Osteocyte (in vitro differentiated cells): ENCODE measurements at places on chromosomes 7 and 10. TPM values are rescaled to one million over a fixed set of nuclear protein-coding genes. Genes with fewer than 3 reads are reported as not detected.

Gene CAV2
- 81.6 and 86.8 TPM in 2 replicates for total RNA-seq

Gene PILRA
- total RNA-seq, result 1.8 and 2.5 TPM in 2 replicates

Gene NODAL
- total RNA-seq, result not detected in 2 replicates

Gene FANK1
- total RNA-seq, result 0.81 and 2.0 TPM in 2 replicates

Gene HSPB1
- 251 and 252 TPM in 2 replicates for total RNA-seq

Gene VWA2
- not detected in 2 replicates for total RNA-seq

Gene SPDYE6
- not detected in 2 replicates for total RNA-seq

Gene TDRD1
- not detected in 2 replicates for total RNA-seq

GRCh38 chr10:52308251-52309031 lies 5.6 kb upstream of the DKK1 start:
- peak overlapping the region; percentile 85 for H3K4me3 ChIP-seq
- H3K36me3 ChIP-seq, result no peaks in the 10 kb centered on the region
- DNase-seq, result peak; percentile 88
- H3K4me1 ChIP-seq, result peaks cover 22% of the 10 kb centered on the region
- H3K27ac ChIP-seq, result peak overlapping the region; percentile 75

GRCh38 chr7:138235207-138235606 lies 158.9 kb downstream of the AKR1D1 start:
- H3K4me1 ChIP-seq, result peaks cover 4% of the 10 kb centered on the region
- no peaks in the 10 kb centered on the region for H3K36me3 ChIP-seq
- no peaks in the 10 kb centered on the region for H3K27me3 ChIP-seq

GRCh38 chr7:106896231-106896630 lies 31.1 kb downstream of the PIK3CG start:
- H3K27me3 ChIP-seq, result peaks cover 21% of the 10 kb centered on the region
- no peak overlapping the region for H3K4me3 ChIP-seq
- no peaks in the 10 kb centered on the region for H3K36me3 ChIP-seq
- no peaks in the 10 kb centered on the region for H3K4me1 ChIP-seq

- peak overlapping the region; percentile 64 for H3K4me3 ChIP-seq
- H3K27ac ChIP-seq, result no peak overlapping the region
- DNase-seq, result peak; percentile 82
- peaks cover 6% of the 10 kb centered on the region for H3K27me3 ChIP-seq
- peaks cover 40% of the 10 kb centered on the region for H3K4me1 ChIP-seq
These were observed 972 bp upstream of the CXCL12 start for GRCh38 chr10:44385696-44386441.

DNA sequence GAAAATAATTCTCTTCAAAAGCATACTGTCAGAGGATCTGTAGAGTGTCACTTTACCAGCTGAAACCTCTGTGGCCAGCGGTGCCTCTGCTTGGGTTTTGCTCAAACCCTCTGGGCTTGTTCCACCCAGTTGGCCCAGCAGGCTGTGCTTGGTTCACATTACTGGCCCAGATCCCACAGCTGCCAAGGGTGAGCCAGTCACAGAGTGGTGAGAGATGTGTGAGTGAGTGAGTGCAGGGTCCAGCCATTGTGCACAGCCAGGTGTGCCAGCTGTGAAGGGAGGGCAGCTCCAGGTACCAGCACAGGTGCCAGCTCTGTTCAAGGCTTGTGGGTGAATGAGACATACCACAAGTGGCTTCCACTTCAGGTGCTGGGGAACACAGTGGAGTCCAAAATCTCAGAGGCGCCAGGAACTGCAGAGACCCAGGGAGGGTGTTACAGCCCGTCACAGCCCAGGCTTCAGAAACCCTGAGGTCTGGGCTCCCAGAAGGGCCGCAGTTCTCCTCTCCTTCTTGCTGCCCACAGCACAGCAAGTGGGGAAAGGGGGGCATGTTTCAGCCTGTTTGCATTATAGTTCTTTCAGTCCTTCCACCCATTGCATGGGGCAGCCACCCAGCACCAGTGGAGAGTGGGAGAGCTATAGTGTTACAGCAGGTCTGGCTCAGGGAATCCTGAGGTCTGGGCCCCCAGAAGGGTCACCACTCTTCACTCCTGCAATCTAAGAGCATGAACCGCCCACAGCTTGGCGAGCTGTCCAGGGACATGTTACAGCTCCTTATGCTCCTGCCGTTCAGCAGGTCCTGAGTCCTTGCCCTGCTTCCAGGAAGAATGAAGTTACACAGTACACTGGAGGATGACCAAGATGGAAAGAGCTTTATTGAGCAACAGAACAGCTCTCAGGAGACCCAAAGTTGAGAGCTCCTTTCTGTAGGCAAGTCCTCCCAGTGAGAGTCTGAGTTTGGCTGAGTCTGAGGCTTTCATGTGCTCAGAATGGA lies 931.7 kb upstream of the SORCS1 start:
- no peaks in the 10 kb centered on the region for H3K4me1 ChIP-seq
- DNase-seq, result no peak
- no peak overlapping the region for H3K27ac ChIP-seq
- no peaks in the 10 kb centered on the region for H3K27me3 ChIP-seq
- no peaks in the 10 kb centered on the region for H3K36me3 ChIP-seq

DNA sequence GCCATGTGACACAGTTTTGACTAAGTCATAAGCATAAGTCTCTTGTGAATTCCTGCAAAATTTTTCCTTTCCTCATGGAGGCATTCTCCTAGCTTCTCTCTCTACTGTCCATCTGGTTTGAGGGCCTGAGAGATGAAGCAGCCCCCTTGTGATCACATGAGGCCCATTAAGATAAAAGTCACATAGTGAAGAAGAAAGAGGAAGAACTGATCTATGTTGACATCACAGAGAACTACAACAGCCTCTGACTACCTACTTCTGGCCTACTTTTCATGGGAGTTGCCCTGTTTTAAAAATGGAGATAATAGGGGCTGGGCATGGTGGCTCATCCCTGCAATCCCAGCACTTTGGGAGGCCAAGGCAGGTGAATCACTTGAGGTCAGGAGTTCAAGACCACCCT lies 50.4 kb downstream of the TFEC start:
- DNase-seq, result no peak
- no peak overlapping the region for H3K27ac ChIP-seq
- H3K4me3 ChIP-seq, result no peak overlapping the region
- no peaks in the 10 kb centered on the region for H3K36me3 ChIP-seq
- H3K4me1 ChIP-seq, result no peaks in the 10 kb centered on the region

DNA sequence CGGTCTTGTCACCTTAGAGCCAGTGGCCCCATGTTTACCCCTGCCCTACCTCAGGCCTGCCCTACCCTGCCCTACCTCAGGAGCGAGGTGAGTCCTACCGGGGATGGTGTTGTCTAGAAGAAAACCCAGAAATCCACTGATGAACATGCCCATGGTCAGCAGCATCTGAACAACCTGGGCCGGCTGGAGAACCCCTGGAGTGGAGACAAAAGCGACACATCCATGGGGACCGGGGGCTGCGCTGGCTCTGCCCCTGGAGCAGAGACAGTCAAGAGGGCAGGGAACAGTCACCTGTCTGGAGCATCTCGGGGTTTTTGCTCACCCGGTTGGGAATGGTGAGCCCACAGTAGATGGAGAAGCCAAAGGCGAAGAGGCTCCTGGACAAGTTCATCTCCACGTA lies 36.3 kb downstream of the STRA8 start:
- H3K4me1 ChIP-seq, result peaks cover 2% of the 10 kb centered on the region
- peaks cover 18% of the 10 kb centered on the region for H3K27me3 ChIP-seq
- H3K4me3 ChIP-seq, result no peak overlapping the region

- peak; percentile 75 for DNase-seq
- peak overlapping the region; percentile 66 for H3K27ac ChIP-seq
- H3K36me3 ChIP-seq, result no peaks in the 10 kb centered on the region
- peak overlapping the region; percentile 7 for H3K4me3 ChIP-seq
- H3K27me3 ChIP-seq, result no peaks in the 10 kb centered on the region
- H3K4me1 ChIP-seq, result peaks cover 48% of the 10 kb centered on the region
These were observed 7.0 kb downstream of the PKD1L1 start for GRCh38 chr7:47941136-47941844.

DNA sequence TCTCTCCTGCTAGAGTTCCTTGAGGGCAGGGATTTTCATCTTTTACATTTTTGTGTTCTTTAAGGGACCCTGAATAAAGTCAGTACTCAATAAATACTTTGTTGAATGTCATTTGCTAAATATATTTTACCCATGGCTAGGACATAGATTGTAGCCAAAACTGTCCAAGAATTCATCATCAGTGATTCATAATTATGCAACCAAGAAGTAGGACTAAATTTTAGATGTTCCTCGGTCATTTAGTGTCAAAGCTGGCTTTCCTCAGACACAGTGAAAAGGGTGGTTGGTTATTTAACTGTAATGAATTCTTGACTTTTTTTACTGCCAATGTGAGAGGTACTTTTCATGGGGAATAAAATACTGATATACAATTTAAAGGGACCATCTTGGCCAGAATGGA lies 3.3 kb downstream of the NUDT13 start:
- peaks cover 22% of the 10 kb centered on the region for H3K4me1 ChIP-seq
- H3K4me3 ChIP-seq, result no peak overlapping the region
- no peaks in the 10 kb centered on the region for H3K27me3 ChIP-seq
- no peak for DNase-seq
- H3K36me3 ChIP-seq, result peaks cover 5% of the 10 kb centered on the region

- H3K4me1 ChIP-seq, result peaks cover 38% of the 10 kb centered on the region
- no peak for DNase-seq
- H3K36me3 ChIP-seq, result no peaks in the 10 kb centered on the region
- H3K27me3 ChIP-seq, result no peaks in the 10 kb centered on the region
- H3K27ac ChIP-seq, result peak overlapping the region; percentile 68
- peak overlapping the region; percentile 81 for H3K4me3 ChIP-seq
These were observed 744 bp upstream of the BICC1 start for GRCh38 chr10:58511765-58512490.

DNA sequence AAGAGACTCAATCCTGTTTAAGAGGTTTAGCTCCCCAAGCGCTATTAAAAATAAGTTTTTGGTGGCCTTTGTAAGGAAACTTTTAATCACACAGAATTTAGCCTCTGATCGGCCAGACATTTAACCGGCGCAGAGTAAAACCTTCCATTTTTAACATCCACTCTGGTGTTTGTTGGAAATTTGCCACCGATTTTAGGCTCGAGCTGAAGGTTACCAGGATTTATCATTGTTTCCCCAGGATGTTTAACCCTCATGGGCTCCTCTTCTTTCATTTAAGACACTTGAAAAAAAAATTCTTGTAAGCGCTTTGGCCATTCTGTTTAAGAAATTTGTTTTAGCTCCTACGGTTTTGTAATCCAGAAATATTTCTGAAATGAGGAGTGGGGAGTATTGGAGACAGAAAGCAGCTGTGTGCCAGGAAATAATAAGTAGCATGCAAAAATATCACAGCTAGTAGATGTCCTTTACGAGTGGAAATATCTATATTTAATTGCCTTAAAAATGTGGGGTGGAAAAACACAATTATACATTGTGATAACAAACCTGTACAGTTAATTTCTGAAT lies 3.4 kb downstream of the NEUROD6 start:
- peaks cover 56% of the 10 kb centered on the region for H3K27me3 ChIP-seq
- H3K27ac ChIP-seq, result no peak overlapping the region
- no peak overlapping the region for H3K4me3 ChIP-seq
- no peaks in the 10 kb centered on the region for H3K36me3 ChIP-seq
- no peaks in the 10 kb centered on the region for H3K4me1 ChIP-seq

DNA sequence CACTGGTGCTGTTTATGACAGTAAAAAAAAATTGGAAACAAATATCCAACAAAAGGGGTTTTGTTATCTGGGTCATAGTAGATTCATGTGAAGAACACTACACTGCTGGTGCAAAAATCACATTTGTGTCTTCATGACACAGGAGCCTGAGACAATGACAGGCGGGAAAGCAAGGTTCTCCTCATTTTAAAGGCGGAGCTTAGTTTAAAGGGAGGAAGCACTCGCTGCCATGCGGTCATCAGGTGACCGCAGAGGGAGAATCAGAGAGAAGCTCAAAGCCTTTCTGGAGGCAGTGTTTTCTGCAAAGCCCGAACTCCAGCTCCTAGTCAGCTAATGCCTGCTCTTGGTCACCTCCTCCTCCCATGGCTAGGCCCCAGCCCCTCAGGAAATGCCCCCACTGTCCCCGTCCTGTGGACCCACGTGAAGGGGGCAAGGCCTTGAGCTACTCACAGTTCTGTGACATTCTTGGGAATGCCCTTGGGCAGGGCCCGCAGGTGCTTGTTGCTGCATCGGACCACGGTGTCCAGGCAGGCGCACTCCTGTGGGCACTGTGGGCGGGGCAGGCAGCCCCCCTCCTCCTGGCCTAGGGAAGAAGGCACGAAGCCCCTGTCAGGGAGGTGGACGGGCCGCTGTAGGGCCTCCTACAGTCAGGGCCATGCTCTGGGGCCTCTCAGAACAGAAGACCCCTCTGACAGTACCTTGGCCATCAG lies 146.1 kb downstream of the SLIT1 start:
- H3K36me3 ChIP-seq, result no peaks in the 10 kb centered on the region
- DNase-seq, result no peak
- H3K27me3 ChIP-seq, result peaks cover 24% of the 10 kb centered on the region
- H3K27ac ChIP-seq, result no peak overlapping the region
- peaks cover 10% of the 10 kb centered on the region for H3K4me1 ChIP-seq
- no peak overlapping the region for H3K4me3 ChIP-seq

DNA sequence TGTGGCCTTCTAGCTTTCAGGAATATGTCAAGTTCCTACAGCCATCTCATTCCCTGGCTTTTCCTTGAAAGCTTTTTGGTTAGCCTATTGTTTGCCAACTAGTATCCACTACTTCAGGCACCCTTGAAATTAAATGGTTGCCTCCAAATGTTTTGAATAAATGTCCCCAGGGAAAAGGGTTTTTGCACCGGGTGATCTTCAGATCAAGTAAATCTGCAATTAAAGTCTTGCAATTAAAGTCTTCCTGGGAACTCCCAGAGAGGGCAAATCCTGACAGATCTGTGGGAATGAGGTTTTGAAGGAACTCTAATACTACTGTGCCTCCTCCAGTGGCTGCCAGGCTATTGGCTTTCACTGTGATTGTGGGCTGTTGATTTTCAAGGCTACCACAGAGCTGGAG lies 17.7 kb upstream of the ZNRF2 start:
- H3K27ac ChIP-seq, result no peak overlapping the region
- H3K4me1 ChIP-seq, result no peaks in the 10 kb centered on the region
- H3K36me3 ChIP-seq, result no peaks in the 10 kb centered on the region
- no peak for DNase-seq
- H3K4me3 ChIP-seq, result no peak overlapping the region
- peaks cover 20% of the 10 kb centered on the region for H3K27me3 ChIP-seq

DNA sequence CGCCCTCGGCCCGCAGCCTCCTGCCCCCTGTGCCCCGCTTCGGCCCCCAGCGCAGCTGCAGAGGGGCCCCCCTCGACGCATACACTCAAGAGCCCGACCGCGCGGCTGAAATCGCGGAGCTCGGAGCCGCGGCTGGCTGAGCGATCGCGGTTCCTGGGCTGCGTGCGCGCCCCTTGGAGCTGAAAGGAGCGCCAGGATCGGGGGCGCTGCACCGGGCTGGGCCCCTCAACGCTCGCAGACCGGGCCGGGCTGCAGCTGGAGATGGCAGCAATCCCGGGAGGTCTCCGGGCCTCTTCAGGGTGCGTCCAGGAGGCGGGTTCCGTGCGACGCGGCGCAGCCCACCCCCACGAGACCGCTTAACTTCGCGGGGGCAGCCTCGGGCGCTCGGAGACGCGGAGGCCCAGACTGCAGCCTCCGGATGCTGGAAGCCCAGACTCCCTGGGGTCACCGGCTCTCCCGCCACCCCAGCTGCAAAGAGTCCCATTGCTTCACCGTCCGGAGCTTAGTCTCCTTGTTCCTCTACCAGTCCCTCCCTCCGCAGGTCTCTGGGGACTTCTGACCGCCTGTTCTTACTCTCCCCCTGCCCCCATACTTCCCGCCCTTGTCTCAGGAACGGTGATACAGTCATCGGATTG lies 73.0 kb upstream of the LRRC4 start:
- DNase-seq, result no peak
- H3K27me3 ChIP-seq, result peaks cover 17% of the 10 kb centered on the region
- peak overlapping the region; percentile 54 for H3K4me3 ChIP-seq
- H3K4me1 ChIP-seq, result peaks cover 6% of the 10 kb centered on the region
- H3K36me3 ChIP-seq, result no peaks in the 10 kb centered on the region

GRCh38 chr10:17923728-17924127 lies 28.0 kb upstream of the SLC39A12 start:
- no peaks in the 10 kb centered on the region for H3K36me3 ChIP-seq
- H3K27ac ChIP-seq, result no peak overlapping the region
- no peaks in the 10 kb centered on the region for H3K27me3 ChIP-seq
- DNase-seq, result no peak
- no peaks in the 10 kb centered on the region for H3K4me1 ChIP-seq
- no peak overlapping the region for H3K4me3 ChIP-seq
